ENCODE measurements at places on chromosomes 2 and 18.

DNA sequence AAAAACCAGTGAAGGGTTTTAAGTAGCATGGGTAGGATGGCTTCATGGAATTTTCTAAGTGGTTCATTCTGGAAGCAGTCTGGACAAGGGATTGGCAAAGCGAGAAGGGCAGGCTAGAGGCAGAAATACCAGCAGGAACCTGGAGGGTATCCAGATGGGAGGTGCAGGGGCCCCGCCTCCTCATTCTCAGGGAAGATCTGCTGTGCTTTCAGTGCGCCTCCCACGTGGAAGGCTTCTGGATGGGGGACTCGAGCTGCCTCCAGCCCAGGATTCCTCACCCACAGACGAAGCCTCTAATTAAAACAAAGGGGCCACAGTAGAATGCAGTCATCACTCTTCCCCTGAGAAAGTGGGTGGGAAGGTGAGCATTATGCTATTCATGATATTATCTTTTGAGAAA, 79.8 kb downstream of the VSNL1 start:
- DNase-seq: no peak

DNA sequence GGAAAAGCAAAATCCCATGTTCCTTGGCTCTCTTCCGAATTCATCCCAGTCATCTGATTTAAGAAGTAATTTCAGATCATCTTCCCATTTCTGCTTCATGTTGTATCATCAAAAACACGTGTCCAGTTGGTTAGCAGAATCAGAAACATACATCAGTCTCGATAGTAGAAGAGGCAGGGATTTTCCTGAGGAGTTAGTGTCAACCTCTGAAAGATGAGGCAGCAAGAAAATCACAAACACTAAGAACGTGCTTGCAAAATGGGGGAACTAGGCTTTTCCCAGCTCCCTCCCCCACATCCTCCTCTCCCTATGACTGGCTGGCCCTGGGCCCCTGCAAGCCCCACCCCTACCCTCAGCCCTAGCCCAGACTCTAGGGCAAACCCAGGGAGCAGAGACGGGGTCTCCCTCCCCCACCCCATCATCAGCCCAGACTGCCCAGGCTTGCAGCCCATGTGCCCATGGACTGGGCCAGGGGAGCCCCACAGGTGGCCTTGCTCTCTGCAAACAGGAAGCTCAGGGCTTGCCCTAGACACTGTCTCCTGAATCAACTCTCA, 161.0 kb upstream of the ID2 start:
- DNase-seq: no peak

- DNase-seq: no peak
Measured at GRCh38 chr2:217797661-217798069, 205.1 kb downstream of the TNS1 start.

- DNase-seq: no peak
Measured at GRCh38 chr2:85472261-85472660, 53.7 kb downstream of the SH2D6 start.

DNA sequence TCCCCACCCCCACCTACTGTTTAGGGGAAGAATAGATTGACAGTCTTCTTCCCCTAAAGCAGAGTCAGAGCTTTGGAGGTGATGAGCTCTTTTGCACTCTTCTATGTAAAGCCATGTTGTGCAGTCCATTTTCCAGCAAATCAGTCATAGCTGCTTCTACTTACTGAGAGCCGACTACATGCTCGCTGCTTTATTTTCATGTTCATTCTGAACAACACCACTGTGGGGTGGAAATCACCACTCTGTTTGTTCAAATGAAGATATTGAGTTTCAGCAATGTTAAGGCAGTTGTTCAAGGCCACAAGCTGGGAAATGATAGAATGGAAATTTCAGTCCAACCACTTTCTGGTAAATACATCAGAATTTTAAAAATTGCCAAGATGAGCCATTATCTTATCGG, 88.3 kb downstream of the INSIG2 start:
- DNase-seq: no peak

DNA sequence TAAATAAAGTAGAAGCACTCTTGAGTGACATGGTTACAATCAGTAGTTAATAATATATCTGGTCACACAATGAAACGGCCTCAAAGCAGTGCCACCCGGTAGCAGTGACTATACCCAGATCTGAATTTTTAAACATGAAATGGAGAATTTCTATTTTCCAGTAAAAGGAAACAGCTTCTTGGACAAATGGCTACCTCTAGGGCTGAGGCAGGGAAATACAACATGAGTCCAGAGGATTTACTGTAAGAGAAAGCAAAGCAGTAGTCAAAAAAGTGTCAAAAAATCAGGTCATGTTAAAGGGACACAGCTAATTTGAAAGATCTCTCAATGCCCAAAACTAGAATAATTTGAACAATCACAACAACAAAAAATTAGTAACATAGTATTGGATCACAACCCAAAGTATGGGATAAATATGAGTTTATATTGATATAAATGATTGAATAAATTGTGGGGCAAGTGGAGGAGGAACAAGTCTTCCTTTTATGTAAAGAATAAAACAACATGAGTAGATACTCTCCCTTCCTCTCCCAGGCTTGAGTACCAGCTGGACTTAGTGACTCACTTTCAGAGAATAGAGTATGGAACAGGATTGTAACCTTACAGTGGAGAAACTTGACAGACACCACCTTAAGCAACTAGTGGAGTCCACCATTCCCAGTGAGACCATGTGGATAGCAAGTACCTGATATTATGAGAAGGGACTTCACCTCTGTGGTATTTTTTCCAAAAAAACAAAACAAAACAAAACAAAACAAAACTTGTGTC, 180.8 kb downstream of the MBD2 start:
- DNase-seq: no peak

GRCh38 chr18:48814490-48815178, 136.1 kb downstream of the SMAD7 start:
- DNase-seq: no peak

DNA sequence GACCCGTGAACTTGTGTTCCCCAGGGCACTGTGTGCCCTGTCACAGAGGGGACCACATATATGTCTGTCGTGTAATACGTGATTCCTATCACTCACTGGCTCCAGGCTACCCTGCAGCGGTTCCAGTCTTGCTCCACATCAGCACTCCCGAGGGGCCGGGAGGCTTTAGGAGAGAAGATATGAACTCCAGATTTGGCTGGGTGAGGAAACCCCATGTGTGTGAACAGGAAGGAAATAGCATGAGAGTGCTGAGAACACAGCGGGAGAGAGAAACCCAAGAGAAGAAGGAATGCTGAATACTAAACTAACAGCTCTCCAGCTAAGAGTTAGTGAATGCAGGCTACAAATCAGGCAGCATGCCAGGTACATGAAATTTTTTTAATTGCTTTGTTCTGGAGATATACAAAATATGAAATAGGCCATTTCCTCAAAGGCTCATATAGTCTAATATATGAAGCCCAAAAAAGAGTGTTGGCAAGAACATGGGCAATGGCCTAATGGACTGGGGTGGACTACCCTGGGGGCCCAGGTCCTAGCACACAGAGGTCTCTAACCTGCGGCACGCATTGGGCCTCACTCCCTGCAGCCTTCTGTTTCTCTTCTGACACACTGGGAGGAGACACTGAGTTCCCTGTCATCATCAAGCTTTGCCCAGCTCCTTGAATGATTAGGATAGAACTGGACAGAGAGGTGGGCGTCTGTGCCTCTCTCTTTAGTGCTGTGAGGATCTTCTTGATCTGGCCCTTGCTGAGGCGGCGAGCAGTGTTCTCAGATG, 372.8 kb upstream of the RAB6C start:
- no peak for DNase-seq

GRCh38 chr2:152354909-152355308, 19.9 kb downstream of the FMNL2 start:
- no peak for DNase-seq

- DNase-seq: no peak
Measured at GRCh38 chr2:35462226-35462998, 893.2 kb upstream of the CRIM1 start.

- no peak for DNase-seq
Measured at GRCh38 chr2:3305952-3306351, 71.7 kb downstream of the EIPR1 start.

DNA sequence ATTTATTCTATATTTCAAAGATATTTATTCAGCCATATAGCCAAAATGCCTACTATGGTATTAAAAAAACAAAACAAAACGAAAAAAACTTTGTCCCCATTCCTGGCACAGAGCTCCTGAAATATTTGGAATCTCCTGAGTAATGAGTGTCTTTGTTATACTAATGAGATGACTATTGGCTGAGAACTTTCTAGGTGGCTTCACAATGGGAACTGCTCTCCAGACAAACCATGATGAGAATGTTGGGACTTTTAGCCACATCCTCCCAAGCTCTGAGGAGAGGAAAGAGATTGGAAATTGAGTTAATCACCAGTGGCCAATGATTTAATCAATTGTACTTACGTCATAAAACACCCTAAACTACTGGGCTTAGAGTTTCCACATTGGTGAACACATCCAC, 631.8 kb upstream of the SETBP1 start:
- DNase-seq: no peak

DNA sequence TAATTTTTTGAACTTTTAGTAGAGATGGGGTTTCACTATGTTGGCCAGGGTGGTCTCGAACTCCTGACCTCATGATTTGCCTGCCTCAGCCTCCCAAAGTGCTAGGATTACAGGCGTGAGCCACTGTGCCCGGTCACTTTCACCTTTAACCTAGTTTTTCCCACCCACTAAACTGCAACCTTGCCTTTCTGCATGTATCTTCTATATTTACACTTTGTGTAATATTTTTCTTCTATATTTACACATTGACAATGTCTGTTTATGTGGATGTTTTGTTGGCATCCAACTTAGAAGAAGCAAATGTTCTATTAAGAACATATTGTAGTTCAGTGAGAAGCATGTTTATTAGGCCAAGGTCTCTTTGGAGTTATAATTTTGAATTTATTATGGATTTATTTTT, 26.7 kb downstream of the SNRPD1 start:
- DNase-seq: no peak

DNA sequence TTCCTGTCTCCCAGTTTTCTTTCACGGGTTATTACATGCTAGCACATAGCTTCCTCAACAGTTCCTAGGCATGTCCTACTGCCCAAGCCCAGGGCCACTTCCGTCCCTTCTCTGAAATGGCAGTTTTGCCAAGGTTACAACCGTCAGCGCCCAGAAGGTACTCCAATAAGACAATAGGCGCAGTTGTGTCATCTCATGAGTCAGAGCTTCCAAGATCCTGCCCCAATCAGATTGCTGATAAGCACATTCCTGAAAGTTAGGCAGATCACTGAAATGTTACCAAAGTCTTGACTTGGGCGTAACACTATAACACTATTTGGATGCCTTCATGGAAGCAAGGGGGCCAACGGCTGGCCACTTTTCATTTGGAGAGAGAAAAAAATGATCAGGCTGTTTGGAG, 34.2 kb downstream of the GKN2 start:
- DNase-seq: no peak

DNA sequence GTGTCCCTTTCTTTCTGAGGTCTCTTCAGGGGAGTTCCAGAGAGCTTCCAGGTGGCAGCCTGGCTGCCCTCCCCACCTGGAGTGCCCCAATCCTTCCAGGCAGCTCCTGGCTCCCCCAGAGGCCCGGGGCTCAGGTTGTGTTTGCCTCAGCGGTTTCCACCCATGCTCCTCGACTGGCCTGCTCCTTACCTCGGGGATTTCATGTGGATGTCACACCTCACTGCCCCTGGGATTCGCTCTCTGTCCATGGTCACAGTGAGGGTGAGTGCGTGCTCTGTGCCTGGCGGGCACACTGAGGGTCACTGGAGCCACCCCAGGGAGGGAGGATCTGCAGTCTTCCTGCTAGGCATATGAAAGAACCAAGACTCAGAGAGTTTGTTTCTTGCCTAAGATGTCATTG, 2.1 kb upstream of the TOGARAM2 start:
- DNase-seq: no peak

GRCh38 chr2:206064077-206064476, 21.9 kb downstream of the INO80D start:
- DNase-seq: no peak

GRCh38 chr2:113234721-113235346, 43.9 kb downstream of the PAX8 start:
- no peak for DNase-seq

GRCh38 chr2:1173528-1173927, 222.9 kb downstream of the SNTG2 start:
- peak; percentile 33 for DNase-seq

- no peak for DNase-seq
Measured at GRCh38 chr2:178827739-178828485, 20.7 kb upstream of the TTN start.

DNA sequence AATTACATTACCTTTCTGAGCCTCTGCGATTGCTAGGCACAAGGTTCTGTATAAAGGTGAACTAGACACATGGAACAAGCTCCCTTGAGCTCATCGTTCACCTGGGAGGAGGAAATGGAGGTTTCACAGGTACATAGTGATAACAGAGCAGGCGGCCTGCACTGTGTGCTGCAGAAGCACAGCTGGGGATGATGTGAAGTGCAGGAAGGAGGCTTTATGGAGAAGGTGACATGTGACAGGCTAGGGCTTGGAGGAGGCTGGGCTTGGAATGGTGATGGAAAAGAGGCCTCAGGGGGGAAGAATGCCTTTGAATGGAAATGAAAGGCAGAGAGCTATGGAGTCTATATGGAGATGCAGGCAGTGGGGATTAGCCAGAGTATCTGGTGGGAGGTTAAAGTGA, 22.9 kb downstream of the MARCHF4 start:
- DNase-seq: no peak

GRCh38 chr2:48448274-48449061, 81.5 kb upstream of the STON1 start:
- DNase-seq: no peak

- no peak for DNase-seq
Measured at GRCh38 chr2:229641676-229642075, 72.7 kb downstream of the DNER start.

- DNase-seq: no peak
Measured at GRCh38 chr2:50594233-50594632, 437.7 kb downstream of the NRXN1 start.

DNA sequence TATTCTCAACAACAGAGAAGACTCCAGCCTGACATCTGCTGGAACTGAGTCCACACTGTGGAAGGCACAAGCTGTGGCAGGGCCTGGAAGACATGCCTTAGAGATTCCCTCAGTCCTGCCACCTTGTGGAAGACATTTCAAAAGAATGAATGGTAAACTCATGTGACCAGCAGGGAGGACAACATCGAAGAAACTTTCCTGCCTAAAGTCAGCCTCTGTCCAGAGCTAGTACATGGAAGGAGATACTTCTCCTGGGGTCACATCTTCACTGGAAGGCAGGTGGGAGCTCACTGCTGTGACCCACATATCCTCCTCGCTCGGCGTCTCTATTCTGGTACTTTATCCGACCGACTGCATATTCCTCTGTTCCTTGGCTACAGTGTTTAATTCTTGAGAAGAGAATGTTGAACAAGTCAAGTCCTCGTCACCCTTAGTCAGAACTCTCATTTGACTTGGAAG, 59.5 kb downstream of the PUM2 start:
- DNase-seq: peak; percentile 80

GRCh38 chr2:24163186-24163585, 11.7 kb upstream of the FAM228A start:
- no peak for DNase-seq

DNA sequence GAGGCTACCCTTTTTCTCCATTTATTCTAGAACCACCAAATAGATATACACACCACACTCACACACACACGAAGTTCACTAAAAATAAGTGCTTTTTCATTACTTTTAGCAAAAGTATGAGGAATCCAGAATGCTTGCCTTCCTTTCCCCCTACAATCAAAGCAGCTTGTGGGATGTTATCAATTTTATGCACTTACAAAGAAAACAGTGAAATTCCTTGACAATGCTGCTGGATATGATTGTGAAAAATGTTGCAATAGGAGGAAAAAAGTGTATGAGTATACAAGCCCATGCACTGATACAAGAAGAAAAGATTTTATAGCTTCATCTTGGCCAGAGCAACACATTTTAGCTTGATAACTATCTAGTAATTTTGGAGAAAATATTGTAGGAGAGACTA, 269.2 kb downstream of the XIRP2 start:
- no peak for DNase-seq

GRCh38 chr2:28510184-28510583, 14.3 kb downstream of the PLB1 start:
- DNase-seq: no peak

All from iPS DF 19.7 (cell line).